ENCODE measurements at places on chromosomes 4 and X. TPM values are rescaled to one million over a fixed set of nuclear protein-coding genes. Genes with fewer than 3 reads are reported as not detected.

GRCh38 chrX:19906293-19906692 is 18.9 kb upstream of the SH3KBP1 start:
- no peak for DNase-seq

DNA sequence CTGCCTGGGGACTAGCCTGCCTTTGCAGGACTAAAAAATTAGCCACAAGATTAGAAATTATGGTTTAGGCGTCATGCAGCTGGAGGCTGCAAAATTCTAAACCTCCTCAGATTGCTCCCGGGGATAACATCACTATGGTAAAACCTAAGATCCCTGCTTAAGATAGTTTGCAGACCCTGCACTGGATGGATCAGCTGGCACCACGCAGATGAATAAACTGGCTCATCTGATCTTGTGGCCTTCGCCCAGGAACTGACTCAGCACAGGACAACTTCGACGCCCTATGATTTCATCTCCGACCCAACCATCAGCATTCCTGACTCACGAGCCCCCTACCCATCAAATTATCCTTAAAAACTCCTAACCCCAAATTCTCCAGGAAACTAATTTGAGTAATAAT is 482.4 kb downstream of the SPRY1 start:
- DNase-seq: no peak

DNA sequence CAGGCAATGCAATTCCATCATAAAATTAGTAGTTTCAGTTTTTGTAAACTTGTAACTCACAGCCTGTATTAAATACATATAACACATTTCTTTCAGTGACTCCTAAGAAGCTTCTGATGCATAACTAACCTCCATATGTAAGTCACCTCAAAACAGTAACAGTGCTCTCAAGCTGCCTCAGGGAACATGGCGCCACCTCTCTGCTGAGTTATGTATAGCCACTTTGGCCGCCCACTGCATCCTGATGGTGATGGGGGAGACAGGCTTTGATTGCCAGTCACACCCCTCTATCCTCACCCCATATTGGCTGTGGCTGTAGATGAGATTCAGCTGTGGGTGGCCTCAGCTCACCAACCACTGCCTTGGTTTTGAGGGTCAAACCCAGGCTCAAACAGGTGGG is 54.3 kb downstream of the LRBA start:
- peak; percentile 16 for DNase-seq

- DNase-seq: no peak
These were observed 77.0 kb upstream of the SPRY1 start for GRCh38 chr4:123319639-123320038.

GRCh38 chrX:120358737-120359456 is 3.0 kb upstream of the ATP1B4 start:
- peak; percentile 2 for DNase-seq

The ALG13 gene
- 67.1 TPM for total RNA-seq

The STPG2 gene
- 0.06 TPM for total RNA-seq

The CT45A1 gene
- total RNA-seq: not detected

All from neural progenitor cell (in vitro differentiated cells).